ENCODE measurements at places on chromosomes 3 and 15. TPM values are rescaled to one million over a fixed set of nuclear protein-coding genes. Genes with fewer than 3 reads are reported as not detected.
A peak's percentile ranks its signal among the peaks of the same experiment; 100 is the strongest.

GRCh38 chr3:141840737-141841544 lies 35.5 kb upstream of the ATP1B3 start:
- no peak for DNase-seq

GRCh38 chr3:151962912-151963311 lies 89.5 kb downstream of the SUCNR1 start:
- no peak for DNase-seq

DNA sequence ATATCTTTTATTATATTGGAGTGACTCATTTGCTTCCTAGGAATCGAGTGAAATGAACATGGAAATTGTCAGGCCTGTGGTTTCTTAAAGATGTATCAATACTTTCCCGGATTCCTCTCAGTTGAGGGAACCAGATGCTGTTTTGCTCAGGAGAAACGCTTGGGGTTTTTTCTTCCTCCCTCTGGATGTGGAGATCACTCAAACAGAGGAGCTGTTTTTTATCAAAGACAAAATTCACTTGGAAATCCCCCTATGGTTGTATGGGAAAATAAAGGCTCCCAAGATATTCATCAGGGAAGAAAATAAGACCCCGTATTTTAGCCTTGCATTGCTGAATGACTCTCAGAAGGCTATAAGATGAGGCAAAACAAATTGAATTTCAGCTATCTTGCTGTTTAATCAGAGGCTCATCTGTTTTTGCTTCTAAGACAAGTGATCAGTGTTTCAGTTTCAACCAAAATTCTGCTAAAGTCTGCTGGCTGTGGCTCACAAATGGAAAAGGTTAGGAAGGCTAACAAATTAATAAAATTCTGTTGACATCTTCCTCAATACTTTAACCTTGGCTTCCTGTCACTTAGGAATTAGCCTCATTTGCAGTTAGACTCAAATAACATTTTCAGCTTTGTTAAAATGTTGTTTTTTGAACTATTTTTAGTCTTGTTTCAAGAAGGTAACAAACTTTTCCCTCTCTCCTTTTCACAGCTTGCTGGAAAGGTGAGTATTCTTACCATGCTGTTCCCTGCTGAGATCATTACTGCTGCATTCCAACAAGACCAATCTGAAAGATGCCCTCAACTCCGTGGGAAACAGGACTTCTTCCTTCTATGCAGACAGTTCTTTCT lies 83.6 kb downstream of the COL6A5 start:
- peak; percentile 19 for DNase-seq

- DNase-seq, result no peak
Observed at GRCh38 chr3:81823882-81824395, 62.5 kb upstream of the GBE1 start.

- peak; percentile 92 for DNase-seq
Observed at GRCh38 chr3:57227930-57228751, 612 bp downstream of the APPL1 start.

The PLXND1 gene
- 147 TPM for polyA plus RNA-seq
